NCI-H187 treated with DMSO at 0.1 percent for 48 hours (cell line): ENCODE measurements at places on chromosomes 11 and 22.

DNA sequence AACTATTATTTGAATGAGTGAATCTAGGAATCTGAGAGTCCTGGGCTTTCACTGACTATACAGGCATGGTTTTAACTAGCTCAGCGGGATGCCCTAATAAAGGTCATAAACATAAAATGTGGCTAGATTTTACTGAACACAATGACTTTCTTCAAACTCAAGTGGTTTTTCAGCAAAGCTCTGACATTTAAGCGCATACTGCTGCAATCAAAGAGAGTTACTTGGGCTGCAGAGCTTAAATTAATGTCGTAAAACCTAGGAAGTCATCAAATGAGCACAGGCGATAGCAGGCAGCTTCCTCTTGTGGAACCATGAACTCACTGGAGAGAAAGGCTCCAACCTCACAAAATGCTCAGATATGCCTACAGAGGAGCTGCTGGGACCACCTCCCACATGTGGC is 6.7 kb downstream of the CSNK2A3 start:
- DNase-seq, result peak; percentile 42

GRCh38 chr11:123318623-123319022 is 111.4 kb upstream of the GRAMD1B start:
- no peak for DNase-seq

DNA sequence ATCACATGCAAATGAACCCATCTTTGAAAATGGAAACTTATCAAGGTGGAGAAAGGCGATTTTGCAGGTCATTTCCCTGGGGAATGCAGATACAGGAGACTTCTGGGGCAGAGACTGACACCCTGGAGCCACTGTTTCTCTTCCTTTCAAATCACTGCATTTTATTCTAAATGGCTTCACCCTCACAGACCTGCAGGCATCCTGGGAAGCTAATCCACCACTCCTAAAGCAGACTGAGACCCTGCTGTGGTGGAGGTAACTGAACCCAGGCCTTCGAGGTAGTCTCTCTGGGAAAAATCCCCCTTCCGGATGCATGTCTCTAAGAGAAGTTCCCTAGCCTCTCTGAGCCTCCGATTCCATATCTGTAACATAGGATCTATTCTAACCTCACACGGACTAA is 20.9 kb upstream of the CSNK2A3 start:
- DNase-seq, result no peak

DNA sequence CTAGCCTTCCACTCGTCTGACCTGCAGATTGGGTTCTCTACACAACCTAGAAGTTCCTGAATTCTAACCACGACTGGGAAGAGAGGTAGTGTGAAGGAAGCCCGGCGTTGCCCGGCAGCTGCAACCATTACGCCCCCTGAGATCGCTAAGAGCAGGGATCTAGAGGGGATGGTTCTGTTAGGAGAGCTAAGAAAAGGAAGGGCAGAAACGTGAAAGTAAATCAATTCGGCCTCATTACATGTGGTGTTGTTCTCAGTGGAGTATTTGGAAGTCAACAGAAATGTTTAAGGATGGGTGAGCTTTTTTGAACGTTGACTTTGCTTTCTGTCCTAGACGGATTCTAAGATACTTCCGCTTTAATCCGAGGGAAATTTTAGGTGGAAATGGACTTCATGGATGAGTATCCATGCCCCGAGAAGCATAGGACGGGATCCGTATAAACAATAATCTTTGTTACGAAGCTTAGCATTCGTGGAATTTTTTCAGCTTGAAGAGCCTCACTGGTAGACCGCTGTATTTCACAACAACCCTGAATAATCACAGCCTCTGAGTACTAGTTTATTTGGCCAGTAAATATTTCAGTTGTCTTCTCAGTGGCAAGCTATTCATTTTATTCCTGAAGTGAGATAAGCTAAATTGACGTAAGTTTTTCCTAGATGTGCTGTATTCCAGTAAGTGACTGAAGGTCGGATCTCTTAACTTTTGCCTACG is 629 bp downstream of the ATP5MG start:
- DNase-seq, result no peak

GRCh38 chr11:102305352-102306047 is 11.8 kb upstream of the BIRC3 start:
- DNase-seq, result no peak

DNA sequence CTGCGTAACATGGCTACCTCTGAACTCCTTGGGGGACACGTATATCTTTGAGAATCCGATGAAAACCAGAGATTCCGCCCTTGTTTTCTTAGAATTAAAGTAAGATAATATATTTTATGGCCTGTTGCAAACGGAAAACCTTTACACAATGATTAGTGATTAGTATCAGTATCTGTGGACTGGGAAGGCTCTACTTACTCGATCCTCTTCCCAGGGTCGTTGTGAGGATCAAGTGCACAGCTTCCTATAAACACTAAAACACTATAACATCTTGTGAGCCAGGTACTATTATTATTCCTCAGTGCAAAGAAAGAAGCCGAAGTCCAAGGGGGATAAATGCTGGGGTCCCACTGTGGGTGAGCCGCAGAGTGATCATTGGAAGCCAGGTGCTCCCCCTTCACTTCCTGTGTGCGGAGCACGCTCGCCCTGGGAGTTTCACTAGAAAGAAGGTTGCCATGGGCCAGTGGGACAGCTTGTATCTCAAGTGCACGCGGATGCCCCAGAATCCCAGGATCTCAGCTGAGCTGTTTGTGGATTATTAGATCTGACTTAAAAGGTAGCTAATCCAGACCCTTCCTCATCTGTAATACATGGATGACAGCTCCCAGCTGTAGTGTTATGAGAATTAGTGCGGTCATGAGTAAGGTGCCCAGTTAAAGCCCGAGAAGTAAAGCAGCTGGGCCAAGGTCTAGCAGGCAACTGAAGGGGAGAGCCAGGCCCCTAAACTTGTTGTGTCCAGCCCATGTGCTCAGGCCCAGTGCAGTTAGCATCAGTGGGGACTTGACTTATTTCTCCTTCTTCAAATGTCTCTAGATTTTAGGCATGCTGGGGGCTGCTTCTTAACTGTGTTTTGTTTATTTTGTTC is 839 bp downstream of the CBY1 start:
- no peak for DNase-seq

- no peak for DNase-seq
These were observed 545.2 kb upstream of the CCDC179 start for GRCh38 chr11:23405350-23405937.

GRCh38 chr11:30705913-30706675 is 119.9 kb upstream of the MPPED2 start:
- no peak for DNase-seq

- DNase-seq, result no peak
These were observed 7.3 kb upstream of the PES1 start for GRCh38 chr22:30598986-30599385.

DNA sequence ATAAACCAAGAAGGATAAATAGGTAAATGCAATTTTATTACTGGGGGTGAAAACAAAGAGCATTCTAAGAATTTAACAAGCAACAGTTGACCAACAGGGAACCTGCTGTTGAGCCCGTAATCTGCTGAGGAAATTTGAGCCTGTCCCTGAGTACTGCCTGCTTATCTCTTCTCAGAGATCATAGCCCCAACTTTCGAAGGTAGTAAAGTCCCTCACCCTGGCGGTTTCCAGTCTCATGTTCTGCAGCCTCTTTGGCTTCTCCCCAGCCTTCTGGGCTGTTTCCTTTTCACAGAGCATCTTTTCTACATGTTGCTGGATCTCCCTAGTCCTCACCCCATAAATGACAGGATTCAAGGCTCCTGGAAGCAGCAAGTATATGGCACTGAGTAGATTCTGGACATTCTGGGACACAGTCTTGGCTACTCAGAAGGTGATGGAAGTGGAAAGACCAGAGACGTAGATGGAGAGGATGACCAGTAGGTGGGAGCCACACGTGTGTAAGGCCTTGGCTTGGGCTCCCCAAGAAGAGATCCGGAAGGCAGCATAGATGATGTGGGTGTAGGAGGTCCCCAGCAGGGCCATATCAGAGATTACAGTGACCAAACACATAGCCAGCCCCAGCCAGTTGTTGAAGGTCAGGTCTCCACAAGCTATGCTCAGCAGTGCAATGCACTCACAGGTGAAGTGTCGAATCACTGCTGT is 51.6 kb downstream of the RRM1 start:
- no peak for DNase-seq

DNA sequence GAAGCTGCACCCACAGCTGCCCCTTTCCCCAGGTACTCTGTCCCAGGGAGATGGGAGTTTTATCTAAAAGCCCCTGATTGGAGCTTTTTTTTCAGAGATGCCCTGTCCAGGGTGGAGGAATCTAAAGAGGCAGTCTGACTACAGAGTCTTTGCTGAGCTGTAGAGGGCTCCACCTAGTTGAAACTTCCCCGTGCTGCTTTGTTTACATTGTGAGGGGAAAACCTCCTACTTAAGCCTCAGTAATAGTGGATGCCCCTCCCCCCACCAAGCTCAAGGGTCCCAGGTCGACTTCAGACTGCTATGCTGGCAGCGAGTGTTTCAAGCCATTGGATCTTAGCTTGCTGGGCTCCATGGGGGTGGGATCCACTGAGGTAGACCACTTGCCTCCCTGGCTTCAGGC is 470.1 kb upstream of the LARGE1 start:
- no peak for DNase-seq

DNA sequence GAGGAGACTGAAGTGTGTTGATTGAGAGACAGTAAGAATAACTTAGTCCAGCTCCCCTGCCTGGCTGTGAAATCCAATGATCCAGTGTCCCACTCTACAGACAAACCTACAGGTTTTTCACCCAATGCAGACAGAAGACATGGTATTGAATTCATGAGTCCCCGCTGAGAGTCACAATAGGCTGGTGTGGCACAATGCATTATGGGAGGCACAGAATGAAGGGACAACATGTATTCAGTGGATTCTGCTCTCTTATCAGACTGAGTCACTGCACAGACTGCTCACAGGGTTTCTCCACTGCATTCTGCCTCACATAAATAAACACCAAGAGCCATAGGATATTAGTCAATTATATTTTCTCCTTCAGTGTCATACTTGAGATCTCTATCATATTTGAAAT is 55.2 kb upstream of the TOP3B start:
- no peak for DNase-seq

- no peak for DNase-seq
These were observed at the start of gene CDC42EP2 for GRCh38 chr11:65314501-65315203. TSS of gene CDC42EP2 (plus strand) at chr11:65314866. CDS start at chr11:65320899, 6,033 bp downstream.

DNA sequence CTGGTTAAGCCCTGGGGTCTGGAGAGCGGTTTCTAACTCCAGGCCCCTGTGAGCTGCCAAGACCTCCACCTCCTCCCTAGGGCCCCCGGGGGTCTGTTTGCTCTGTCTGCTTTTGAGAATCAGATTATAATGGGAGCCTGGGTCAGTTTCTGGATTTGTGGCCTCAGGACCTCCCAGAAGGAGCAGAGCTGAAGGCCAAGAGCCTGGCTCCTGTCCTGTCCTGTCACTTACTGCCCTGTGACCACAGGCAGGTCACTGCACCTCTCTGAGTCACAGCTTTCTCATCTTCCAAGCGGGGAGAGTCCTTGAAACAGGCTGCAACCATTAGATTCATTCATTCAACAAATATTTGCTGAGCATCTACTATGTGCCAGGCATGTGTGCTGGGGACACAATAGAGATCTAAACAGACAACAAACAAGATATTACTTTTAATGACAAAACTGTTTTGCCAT is 87.3 kb upstream of the FGF3 start:
- DNase-seq, result no peak

GRCh38 chr11:127624306-127624856 is 623.8 kb upstream of the KIRREL3 start:
- DNase-seq, result no peak

GRCh38 chr11:112363527-112363926 is 102.9 kb upstream of the PLET1 start:
- DNase-seq, result no peak

- no peak for DNase-seq
These were observed 139.2 kb downstream of the WNT11 start for GRCh38 chr11:76067099-76067498.

GRCh38 chr11:8408151-8408941 is 144.7 kb upstream of the LMO1 start:
- no peak for DNase-seq

DNA sequence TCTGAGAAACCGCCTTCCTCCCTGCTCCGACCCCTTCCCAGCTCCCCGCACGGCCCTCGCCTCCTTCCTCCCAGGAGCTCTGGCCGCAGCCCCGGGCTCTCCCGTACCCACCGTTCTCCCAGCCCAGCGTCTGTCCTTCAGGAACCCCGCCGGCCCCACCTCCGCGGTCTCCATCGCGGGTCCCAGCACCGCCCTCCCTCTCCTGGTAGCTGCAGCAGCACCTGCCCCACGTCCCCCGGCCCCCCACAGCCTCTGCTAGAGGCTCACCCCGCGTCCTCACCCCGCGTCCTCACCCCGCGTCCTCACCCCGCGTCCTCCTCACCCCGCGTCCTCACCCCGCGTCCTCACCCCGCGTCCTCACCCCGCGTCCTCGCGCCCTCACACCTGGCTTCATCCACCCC is 85.9 kb downstream of the WNT7B start:
- no peak for DNase-seq
